NCI-H345 (cell line): ENCODE measurements at places on chromosomes 12 and 14.

GRCh38 chr12:124499190-124499753 is 68.1 kb downstream of the NCOR2 start:
- DNase-seq: no peak

DNA sequence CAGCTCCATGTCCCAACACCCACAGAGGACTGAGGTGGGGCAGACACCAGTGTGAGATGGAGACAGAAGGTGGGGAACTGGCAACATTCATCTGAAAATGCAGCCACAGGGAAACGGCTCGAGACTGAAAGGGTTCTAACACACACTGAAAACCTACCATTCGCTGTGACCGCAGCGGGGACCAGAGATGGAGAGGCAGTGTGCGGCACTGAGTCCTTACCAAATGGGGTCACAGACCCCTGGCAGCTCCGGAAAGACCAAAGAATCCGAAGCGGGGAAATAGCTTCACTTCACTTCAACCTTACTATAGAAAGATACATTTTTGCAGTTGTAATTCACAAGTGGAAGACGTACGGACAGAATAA is 9.6 kb downstream of the BAG5 start:
- no peak for DNase-seq

- DNase-seq: peak; percentile 1
Observed at GRCh38 chr12:122336015-122336946, 70.0 kb upstream of the VPS33A start.

GRCh38 chr14:82414853-82415539 is 881.3 kb upstream of the SEL1L start:
- no peak for DNase-seq

DNA sequence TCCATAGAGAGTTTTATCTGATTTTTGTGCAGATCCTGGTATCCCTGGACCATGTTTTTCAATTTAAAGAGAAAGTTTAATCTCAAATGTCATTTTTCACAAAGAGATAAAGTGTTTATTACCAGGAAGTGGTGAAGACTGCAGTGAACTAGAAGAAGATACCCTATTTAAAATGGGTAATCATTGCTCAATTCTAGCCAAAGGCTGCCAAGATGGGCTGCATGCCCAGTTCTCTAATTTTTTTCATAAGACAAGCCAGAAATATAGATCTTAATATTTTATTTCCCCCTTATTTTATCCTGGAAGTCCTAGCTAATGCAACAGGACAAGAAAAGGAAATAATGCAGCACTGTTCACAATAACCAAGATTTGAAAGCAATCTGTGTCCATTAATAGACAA is 343.5 kb downstream of the PCNX1 start:
- no peak for DNase-seq

- DNase-seq: no peak
Observed at GRCh38 chr12:59036347-59036746, 116.0 kb upstream of the LRIG3 start.

GRCh38 chr14:90398841-90399540 is 2.2 kb downstream of the CALM1 start:
- DNase-seq: peak; percentile 10

GRCh38 chr14:92998946-92999345 is 76.0 kb downstream of the CHGA start:
- no peak for DNase-seq

DNA sequence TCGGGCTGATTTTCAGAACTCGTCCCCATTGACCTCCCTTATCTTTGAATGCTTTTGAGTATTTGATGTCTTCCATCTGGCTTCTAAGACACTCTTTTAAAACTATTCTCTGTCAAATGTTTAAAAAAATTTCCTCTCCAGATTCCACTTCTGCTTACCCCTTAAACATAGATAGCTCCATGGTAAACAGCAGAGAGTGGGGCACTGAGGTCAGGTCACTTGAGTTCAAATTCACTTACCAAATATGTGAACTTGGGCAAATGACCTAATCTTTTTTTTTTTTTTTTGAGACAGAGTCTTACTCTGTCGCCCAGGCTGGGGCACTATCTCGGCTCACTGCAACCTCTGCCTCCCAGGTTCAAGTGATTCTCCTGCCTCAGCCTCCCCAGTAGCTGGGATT is 126.8 kb upstream of the CPSF6 start:
- DNase-seq: no peak

DNA sequence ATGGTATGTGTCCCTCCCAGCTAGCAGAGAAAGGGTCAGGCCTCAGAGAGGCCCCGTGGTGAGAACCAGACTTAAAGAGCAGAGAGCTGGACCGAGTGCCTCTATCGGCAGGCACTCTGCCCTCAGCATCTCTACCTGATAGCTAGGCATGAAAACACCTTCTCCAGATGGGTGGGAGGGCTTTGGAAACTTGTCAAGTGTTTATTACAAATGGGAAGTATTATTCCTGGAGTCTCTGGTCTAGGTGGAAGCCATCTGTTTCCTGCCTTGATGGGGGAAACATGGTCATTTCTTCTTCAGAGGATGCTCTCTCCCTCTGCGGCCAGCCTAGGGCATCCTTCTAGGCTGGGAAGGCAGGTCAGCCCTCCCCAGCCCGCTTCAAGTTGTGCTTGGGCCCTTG is 2.3 kb downstream of the TMEM63C start:
- no peak for DNase-seq

GRCh38 chr12:54017027-54017788 is 8.4 kb downstream of the HOXC8 start:
- peak; percentile 45 for DNase-seq

DNA sequence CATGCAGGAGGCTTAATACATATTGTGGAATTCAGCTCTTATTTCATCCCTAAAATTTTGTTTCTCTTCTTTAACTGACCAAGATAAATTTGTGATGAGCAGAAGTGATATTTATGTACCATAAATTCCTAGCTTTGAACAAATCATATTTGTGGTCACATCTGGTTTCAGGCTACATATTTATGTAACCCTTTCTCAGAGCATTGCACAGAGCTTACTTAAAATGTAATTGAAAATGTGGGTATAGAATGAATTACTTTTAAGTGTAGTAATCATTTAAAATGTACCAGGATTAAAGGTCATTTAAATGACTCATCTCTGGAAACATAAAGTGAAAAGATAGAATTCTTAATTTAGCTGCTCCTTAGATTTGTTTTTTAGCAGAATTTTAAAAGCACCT is 129.9 kb upstream of the FRMD6 start:
- no peak for DNase-seq

DNA sequence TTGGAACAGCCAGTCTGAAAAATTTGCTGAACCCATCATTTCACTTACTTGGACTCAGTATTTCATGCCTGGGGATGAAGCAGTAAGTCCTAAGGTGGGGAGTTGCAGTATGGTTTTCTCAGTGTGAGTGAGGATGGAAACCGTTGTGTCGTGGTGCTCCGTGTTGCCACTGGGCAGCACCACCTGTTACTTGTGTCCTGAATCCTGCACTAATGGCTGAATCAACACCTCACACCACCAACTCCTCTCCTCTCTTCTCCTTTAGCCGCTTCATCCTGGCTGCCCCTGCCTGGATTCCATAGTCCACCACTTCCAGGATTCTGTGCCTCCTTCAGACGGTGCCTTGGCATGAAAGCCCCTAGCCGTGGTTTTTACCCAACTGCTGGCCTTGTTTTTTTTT is 3.0 kb upstream of the EP400 start:
- no peak for DNase-seq

DNA sequence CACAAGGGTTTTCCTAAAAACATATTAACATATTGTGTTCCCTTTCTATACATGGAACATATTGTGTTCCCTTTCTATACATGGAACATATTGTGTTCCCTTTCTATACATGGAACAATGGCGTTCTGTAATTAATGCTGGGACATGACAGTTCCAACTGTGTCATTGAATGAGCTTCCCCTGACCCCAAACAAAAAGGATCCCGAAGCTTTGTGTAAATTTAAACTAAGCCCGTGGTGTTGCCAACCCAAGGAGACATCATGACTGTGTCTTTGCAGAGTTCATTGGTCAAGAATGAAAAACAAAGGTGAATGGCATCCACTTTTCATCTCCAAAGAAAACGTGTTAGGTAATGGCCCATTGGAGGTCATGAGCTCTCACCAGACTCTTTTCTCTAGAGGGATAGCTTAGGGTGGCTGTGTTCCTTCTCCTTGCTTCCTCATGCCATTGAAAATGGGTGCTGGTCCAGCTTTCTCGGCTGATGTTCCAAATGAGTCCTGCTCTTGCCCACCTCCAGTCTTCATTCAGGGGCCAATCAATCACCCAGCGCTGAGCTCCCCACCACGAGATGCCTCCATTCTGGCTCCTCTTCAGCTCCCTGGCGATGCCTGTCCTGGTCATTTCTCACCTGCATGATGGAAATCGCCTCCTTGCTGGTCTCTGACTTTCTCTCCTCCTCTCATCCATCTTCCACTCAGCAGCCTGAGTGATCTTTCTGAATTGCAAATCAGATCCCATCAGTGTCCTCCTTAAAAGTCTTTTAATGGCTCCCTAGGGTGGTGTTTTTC is 156.1 kb downstream of the VRK1 start:
- DNase-seq: peak; percentile 36

DNA sequence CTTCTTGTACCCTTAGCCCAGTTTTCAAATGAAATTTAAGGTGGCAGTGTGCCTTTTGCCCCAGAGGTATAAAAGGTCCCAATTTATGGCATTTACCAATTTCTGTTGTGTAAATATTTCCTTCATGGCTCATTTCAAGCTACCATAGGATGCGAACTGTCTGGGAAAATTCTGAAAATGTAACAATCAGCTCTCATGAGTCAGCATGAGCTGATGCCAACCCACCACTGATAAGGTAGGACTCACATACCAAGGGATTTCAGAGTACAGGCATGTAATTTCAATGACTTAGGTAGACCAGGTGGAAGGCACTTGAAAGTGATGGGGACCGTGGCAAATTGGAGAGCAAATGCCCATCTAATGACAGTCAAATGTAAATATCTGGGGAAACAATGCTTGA is 169.5 kb downstream of the TTC8 start:
- peak; percentile 23 for DNase-seq

GRCh38 chr14:77344377-77344996 is 23.7 kb downstream of the GSTZ1 start:
- DNase-seq: no peak

DNA sequence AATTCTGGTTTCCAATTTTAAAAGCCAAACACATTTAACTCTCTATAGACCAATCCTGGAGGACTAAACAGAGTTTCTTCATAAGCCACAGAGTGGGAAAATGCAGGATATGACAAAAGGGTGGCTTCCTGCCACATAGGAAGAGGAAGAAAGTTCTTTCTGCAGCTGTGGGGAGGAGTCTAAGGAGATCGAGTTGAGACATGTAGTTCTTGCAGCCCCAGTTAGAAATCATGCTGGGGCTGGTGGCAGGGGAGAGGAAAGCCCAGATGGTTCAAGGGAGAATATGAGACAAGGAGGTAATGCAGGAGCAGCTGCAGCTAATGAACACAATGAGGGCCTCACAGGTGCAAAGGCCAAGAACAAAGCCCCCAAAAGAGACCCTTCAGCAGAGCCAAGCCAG is 85.0 kb upstream of the ARID2 start:
- DNase-seq: no peak

- no peak for DNase-seq
Observed at GRCh38 chr14:102523569-102524450, 14.2 kb upstream of the ANKRD9 start.

DNA sequence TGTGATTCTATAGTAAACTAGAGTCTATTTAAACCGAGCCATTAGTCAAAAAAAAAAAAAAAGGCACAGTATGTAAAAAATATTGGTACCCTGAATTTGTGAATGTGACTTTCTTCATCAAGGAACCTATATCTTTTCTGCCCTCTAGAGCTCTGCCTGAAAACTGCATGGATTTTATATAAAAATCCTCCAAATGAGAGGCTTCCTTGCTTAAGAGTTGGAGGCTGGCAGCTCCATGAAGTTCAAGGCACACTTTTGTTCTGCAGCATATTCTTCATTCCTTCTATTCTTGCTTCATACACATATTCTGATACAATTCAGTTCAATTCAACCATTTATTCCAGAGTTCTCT is 23.1 kb upstream of the NKX2-8 start:
- peak; percentile 14 for DNase-seq

DNA sequence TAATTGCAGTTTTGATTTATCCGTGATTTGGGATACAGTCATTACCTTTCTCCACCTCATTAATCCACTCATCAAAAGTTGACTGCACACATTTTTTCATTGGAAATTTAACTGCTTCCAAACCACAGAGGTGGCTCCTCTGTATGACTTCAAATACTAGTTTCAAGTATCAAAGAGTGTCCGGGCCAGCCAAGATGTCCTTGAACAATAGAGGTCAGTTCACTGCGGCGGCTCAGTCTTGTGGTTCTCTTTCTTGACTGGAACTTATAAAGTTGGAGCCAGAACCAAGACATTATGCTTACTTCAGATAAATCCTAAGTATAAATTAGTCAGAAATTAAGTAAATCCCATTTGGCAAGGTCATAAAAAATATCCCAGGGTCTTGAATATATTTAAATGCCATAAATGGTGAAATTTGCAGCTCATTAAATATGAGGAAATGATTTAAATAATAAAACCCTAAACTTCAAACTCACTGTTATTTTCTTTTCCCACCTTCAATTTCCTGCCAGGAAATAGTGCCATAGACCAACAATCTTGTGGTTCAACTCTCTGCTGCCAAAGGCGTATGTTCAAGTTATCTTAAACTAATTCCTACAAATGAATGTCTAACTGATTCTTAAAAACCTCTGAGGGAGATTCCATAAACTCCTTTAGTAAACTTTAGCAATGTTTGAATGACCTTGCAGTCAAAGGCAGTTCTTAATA is 360.8 kb downstream of the AEBP2 start:
- DNase-seq: no peak

- DNase-seq: peak; percentile 35
Observed at GRCh38 chr12:80472911-80473500, 29.0 kb downstream of the PTPRQ start.

GRCh38 chr14:92645841-92646478 is 102.5 kb downstream of the LGMN start:
- DNase-seq: no peak

- DNase-seq: no peak
Observed at GRCh38 chr14:69827560-69827959, 30.5 kb upstream of the SLC10A1 start.

DNA sequence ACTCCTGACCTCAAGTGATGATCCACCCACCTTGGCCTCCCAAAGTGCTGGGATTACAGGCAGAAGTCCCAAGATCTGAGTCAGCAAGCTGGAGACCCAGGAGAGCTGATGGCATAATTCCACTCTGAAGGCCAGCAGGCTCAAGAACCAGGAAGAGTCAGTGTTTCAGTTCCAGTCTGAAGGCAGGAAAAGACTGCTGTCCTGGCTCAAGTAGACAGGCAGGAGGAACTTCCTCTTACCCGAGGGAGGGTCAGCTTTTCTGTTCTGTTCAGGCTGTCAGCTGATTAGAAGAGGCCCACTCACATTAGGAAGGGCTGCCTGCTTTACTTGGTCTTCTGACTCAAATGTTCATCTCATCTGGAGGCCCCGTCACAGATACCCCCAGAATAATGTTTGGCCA is 206.0 kb upstream of the MYL2 start:
- no peak for DNase-seq

GRCh38 chr14:91169951-91170350 is 56.1 kb downstream of the DGLUCY start:
- no peak for DNase-seq

DNA sequence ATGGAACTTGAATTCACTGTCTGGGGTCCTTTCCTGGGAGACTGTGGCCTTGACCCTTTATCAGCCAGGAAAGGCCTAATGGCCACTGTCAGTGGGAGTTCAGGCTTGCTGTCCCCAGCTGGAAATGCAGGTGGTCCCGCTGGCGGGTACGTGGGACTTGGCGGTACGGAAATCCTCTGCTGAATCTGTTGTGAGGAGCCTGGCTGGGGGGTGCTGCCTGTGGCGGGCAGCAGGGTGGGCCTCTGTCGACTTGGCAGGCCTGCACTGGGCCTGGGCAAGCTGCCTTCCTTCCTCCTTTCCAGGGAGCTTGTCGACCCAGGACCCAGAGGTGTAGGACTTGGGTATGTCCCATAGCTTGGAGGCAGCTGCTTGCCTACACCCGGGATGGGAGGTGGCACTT is 26.3 kb downstream of the ZFYVE21 start:
- DNase-seq: no peak
